Caudate nucleus (tissue), 63 donors: ENCODE measurements at places on chromosomes 7 and 10.

- DNase-seq: no peak
These were observed 220.0 kb upstream of the NPVF start for GRCh38 chr7:25448301-25448700.

DNA sequence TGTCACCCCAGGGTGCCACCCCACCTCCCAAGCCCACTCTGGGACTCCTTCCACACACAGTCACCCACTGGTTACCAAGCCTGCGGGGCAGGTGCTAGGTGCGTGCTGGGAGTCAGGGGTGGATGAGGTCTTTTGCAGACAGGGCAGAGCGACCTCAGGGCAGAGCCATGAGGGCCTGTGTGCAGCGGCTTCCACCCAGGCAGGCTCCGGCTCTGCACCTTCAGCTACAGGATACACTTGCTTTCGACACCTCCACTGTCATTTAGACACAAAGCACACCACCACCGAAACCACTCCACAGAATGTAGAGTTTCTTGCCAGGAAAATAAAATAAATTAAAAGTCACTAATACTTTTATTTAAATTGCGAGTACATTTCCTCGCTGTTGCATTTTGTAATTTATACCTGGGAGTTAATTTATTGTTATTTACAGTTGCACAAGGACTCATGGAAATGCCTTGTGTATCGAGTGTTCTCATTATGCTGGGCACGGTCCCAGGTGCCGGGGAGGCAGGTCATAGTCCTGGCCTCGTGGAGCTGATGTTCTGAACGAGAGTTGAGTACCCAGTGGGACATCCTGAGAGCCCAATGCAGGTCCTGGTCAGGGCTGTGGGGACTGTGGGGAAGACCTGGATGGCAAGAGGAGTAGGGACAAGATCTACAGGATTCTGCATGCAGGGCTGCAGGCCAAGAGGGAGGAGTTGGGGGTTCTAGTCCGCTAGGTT is 127.8 kb downstream of the CUX1 start:
- DNase-seq: no peak

DNA sequence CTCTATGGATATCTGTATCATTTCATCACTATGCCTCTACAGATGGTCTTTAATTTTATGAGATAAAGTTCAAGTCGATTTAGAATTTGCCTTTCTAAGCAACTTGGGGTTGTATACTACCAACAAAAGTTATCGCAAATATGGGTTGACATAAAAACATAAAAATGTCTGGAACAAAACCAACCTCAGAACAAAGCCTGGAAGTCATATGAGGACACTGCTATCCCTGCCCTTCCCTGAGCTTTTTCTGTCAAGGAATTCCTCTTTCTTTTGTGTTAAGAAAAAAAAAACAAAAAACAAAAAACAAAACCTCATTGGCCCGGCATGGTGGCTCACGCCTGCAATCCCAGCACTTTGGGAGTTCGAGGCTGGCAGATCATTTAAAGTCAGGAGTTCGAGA is 319.3 kb downstream of the CAMK1D start:
- no peak for DNase-seq

- DNase-seq: no peak
These were observed 153.2 kb upstream of the FZD8 start for GRCh38 chr10:35795131-35795824.

GRCh38 chr7:135512135-135512887 is 2.4 kb upstream of the CNOT4 start:
- no peak for DNase-seq

GRCh38 chr10:99530108-99531025 is 2.4 kb upstream of the NKX2-3 start:
- DNase-seq: no peak

DNA sequence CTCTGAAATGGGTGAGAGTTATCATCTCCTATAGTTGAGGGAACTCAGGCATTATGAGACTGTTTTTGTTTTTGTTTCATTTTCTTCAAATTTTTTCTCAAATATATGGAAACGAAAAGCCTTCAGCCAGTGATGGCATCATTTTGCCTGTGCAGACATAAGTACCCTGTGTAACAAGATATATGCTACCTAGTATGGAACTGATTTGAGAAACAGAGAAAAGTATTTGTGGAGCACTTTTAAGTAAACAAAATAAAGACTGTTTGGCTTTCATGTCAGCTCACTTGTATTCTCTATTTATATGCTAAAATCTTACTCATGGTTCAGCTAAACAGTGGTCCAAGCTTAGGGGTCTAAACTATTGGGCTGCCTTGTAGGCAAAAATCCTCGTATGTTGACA is 150.6 kb downstream of the WNT2 start:
- no peak for DNase-seq

- DNase-seq: no peak
These were observed 173.6 kb upstream of the TEX47 start for GRCh38 chr7:88969167-88969566.

- no peak for DNase-seq
These were observed 258.6 kb downstream of the GLRX3 start for GRCh38 chr10:130394832-130395231.

DNA sequence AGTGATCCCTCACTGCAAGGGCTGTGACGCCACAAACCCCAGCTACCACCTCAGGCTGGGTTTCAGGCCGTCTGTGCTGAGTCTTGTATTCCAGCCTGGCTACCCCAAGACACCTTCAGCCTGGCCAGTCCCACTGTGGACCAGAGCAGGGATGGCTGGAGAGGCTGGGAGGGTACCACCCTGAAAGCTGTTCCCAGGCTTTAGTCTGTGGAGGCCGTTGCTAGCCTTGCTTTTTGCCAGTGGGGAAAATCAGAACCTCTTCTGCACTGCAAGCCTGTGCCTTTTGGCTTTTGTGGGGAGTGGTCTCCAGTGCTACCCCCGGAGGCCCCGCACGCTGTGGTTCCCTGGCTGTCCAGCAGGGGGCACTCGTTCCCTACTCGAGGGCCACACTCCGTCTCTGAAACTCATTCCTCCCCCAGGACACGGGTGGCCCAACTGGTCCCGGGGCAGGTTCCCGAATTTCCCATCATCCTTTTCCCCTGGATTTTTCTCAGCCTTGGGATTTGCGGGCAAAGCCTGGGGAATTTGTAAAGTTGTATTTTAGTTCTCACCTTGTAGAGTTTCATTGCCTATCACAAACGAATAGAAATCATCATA is 128.4 kb upstream of the BTBD16 start:
- DNase-seq: no peak

DNA sequence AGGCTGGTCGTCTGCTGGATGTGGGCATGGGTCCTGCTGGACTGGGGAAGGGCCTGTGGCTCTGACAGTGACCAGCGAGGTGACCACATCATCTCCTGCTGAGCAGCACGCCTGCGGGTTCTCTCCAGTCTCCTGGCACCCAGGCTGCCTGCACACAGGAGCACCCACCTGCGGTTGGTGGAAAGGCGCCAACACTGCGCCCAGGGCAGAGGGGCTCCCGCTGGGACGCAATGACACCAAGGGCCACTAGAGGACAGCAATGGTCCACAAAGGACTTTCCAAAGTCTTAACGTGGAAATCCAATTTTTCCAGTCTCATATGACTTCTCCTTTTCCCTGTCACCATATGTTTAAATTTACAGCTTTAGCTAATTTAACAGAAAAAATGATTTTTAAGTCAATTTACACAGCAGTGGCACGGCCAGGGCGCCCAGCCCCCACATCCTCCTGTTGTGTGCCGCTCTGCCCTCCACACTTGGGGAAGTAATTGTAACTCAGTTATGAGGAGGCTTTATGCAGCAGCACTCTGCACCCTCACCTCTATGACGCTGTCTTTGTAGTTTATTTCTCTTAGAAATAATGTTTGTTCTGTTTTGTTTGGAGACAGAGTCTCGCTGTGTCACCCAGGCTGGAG is 38.1 kb downstream of the CFAP46 start:
- no peak for DNase-seq

DNA sequence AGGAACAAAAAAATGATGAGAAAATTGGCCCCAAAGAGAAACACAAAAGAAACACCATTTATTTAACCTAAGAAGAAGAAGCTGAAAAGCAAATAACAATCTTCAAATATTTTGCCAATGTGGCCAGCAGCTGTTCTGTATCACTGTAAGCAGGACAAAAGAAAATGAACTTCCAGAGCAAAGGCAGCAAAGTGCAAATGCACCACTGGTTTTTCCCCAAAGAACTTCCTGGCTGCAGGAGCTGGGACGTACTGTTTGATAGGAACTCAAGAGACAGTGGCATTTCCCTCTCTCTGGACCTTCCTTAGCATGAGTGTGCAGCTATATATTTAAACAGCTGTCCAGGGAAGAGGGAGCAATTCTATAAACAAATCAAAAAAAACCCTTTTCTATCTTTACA is 60.4 kb downstream of the RNLS start:
- DNase-seq: no peak

DNA sequence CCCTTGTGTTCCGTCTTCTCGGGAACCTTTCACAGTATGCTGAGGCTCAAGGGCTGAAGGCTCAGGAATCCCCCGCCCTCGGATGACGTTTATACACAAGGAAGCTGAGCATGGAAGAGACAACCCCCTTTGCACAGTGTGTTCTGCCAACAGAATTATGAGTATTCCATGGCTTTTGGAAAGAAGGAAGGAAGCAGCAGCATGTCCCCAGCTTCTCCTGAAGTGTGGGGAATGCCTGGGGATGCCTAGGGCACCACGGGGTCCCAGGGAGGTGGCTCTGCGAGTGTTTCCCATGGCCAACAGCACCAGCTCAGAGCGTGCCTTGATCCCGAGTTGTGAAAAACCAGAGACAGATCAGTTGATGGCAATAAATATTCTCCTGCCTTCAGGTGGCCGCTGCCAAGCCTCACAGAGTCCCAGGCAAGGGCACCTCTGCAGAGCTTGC is 88.8 kb upstream of the DDC start:
- DNase-seq: no peak

DNA sequence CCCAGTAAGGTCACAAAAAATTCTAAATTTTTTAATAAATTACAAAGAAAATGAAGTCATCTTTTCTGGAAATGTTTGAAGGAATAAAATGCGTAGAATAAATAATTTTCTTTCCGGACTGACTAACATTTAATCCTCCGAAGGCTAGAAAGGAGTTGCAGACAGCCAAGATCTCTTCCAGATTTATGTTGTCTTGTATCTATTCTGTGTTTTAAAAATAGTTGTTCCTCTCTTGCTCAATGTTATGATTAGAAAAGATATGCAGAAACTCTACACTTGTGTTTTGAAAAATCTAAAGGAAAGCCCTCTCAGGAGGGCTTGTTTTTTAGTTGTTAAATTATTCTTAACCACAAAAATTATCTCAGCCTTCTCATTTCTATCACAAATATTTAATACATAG is 70.7 kb downstream of the MACC1 start:
- no peak for DNase-seq

DNA sequence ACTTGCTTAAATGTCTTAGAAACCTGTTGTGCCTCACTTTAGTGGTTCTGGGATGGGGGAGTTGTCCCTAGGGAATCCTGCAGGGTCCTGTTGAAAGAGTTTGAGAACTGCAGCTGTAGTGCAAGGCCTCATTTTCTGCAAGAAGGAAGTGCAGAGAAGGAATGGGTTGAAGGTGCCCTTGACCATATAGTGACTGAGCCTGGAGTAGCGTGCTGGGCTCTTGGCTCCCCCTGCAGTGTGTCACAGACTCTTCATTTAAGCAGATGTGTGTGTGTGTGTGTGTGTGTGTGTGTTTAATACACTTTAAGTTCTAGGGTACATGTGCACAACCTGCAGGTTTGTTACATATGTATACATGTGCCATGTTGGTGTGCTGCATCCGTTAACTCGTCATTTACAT is 92.2 kb downstream of the GRK5 start:
- DNase-seq: no peak

DNA sequence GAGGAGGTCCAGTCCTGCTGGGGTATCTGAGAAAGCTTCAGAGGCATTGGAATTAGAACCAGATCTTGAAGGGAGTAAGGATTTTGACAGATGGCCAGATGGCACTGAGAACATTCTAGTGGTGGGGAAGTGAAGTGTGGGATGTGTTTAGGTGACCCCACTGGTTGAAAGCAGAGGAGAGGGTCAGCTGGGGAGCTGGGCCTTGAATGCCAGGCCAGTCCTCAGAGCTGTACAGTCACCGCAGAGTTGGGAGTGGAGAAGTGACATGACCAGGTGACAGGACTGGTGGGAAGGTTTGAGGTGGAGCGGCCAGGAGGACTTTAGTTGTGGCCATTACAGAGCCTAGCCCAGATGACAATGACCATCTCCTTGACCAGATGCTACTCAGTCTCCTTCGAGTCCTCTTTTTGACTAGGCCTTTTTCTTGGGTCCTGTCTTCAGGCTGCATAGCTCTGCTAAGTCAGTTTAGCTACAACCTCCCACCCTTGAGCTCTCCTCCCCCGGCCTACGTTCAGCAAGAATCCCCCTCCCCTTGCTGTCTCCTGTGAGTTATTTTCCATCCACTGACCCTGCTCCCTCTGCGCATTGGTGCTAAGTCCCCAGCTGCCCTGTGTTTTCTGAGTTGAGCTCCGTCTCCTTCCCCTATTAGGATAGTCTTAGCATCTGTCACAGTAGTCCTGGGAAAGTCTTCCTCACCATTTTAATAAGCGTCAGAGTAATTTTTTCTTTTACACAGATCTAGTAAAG is 56.3 kb downstream of the CCNY start:
- DNase-seq: no peak

GRCh38 chr7:20351901-20352300 is 21.2 kb downstream of the ITGB8 start:
- DNase-seq: no peak

DNA sequence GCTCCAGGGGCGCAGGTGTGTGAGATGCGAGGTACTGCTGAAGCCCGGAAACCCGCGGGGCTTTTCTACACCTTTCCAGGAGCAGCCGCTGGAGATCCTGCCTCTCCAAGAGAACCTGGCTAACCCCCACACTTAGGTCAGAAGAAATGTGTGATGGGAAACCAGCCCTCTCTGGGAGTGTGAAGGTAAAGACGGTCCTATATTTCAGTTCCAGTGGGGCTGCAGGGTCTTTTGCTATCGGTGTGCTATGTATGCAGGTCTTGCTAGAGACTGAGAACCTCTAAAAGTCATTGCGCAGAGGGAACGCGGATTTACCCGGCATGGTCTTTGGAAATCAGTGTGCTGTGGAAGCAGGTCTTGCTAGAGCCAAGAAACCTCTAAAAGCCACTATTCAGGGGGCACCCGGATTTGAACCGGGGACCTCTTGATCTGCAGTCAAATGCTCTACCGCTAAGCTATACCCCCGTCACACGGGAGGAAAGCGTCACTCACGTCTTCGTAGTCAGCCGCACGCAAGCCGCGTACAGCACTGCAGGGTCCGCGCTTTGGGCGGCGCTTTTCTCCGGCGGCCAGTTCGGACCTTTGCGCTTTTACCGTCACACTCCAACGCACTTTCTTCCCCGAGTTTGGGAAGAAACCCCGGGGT is 46.0 kb downstream of the ZNF777 start:
- DNase-seq: peak; percentile 34

DNA sequence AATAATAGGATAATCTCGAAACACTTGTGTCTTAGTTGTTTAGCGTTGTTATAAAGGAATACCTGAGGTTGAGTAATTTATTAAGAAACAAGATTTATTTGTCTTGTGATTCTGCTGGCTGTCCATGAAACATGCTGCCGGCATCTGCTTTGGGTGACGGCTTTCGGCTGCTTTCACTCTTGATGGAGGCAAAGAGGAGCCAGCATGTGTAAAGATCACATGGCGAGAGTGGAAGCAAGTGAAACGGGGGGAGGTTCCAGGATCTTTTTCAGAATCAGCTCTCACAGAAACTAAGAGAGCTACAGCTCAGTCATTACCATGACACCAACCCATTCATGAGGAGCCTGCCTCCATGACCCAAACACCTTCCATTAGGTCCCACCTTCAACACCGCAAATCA is 402.8 kb downstream of the CDC14C start:
- DNase-seq: no peak

- no peak for DNase-seq
These were observed 5.2 kb downstream of the PILRB start for GRCh38 chr7:100363098-100363497.
